ENCODE measurements at places on chromosomes 5 and 9.
A peak's percentile ranks its signal among the peaks of the same experiment; 100 is the strongest.

DNA sequence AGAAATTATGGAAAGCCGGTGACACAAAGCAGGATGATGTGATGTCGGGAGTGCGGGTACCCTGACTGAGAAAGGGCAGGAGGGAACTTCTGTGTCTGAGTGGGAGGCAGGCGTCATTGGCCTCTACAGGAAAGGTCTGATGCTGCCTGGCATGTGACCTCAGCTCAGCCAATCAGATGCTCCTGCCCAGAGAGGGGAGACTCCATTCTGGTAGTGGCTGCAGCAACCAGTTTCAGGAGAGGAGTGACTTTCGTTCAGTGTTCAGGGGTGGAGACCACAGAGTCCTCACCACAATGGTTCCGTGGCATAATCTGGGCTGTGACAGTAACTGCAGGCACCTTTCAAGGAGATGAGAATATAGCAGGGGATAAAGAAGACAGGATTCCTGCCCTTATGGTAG is 6.7 kb upstream of the SFXN1 start:
- DNase-seq = no peak

DNA sequence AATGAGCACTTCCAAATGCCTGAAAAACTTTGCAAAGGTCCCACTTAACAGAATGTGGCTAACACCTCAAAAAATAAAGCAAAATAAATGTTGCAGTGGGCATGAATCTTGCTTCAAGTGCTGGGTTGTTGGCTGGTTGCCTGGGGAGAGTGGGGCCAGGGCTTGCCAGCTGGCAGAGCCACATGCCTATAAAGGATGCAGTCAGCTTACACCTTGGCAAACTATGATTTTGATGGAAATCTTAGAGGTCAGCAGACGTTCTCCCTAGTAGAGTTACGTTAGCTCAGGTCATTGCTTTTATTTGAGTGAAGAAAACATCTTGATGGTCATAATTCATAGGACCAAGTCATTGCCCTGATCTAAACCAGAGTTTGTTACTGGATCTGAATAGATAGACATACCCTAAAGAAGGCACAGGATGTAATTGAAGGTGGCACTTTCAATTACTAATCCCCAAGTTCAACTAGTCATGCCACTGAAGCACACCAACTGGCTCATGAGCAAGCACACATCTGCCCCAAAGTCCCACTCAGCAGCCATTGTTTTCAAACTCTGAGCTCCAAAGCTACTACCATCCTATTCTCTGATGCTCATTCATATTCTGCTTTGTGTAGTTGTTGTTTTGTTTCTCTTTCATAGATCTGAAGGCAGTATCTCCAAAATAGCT is 51.2 kb upstream of the ZSWIM6 start:
- DNase-seq = peak; percentile 69

DNA sequence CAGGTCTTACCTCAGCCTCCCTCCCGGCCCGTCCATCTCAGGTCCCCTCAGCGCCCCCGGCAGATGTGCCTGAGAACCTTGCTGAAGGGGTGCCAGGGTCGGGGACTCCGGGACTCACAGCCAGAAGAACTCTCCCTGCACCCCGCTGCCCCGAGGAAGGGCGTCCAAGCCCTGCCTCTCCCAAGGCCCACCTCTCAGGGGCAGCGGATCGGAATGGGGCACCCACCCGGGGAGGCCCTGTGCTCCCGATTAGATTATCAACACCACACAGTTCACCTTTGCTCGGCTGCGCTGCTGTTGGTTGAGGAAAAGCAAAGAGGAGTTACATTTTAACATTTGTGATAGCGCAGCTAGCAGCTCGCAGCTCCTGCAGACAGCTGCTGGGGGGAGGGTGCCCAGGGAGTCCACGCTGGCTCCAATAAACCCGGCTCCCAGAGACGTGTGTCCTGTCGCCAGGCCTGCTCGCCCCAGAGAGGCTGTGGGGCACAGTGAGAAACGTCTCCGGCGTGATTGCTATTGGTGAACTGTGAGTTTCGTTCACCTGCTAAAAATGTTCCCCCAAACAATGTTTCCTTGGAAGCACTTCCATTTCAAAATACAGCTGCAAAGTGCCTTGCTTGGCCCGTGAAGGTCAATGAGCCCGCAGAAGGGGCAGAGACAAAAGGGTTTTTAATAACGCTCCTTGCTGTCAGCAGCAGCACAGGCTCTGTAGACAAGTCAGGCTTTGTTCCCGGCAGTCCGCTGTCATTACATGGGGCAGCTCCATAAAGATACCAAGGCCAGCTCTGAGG is 18.6 kb upstream of the SLC6A19 start:
- DNase-seq = no peak

GRCh38 chr9:13047827-13048587 is 231.5 kb downstream of the MPDZ start:
- DNase-seq = peak; percentile 86

DNA sequence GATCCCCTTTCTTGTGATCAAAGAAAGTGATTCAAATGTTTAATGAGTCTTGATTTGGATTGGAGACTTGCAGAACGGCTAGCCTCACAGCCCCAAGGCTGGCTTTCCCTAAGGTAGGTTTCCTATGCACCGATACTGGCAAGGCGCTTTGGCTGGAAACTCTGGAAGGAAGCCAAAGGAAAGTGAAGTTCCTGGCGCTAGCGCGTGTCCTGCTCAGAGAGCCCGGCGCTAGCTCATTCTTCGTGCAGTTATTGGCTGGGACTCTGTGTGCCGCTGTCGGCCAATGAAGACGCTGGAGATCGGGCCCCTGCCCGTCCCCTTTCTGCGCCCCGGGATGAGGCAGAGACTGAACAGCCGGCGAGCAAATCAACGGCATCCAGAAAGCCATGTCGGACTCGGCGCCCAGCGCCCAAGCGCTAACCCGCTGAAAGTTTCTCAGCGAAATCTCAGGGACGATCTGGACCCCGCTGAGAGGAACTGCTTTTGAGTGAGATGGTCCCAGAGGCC is at the start of gene PCDHGC3:
Gene PCDHGC3 (plus strand): TSS at position 342 of the 507 bp plus-strand sequence. CDS start 151 bp downstream, at position 493.
- peak; percentile 88 for DNase-seq

DNA sequence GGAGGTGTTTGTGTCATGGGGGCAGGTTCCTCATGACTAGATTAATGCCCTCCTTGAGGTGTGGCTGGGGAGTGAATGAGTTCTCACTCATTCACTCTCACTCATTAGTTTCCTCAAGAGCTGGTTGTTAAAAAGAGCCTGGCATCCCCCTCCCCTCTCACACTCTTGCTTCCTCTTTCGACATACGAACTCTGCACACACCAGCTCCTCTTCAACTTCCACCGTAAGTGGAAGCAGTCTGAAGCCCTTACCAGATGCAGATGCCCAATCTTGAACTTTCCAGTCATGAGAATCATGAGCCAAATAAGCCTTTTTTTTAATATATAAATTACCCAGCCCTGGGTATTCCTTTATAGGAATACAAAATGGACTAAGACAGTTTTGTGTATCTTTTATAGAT is 82.5 kb downstream of the SPRY4 start:
- DNase-seq = no peak

Measured in COR-L47 (cell line).